ENCODE measurements at places on chromosomes 1 and 21.

- no peak for DNase-seq
These were observed 26.3 kb upstream of the RNF19B start for GRCh38 chr1:32990887-32991286.

- DNase-seq = no peak
These were observed 226.7 kb upstream of the RUNX1 start for GRCh38 chr21:35275776-35276175.

- DNase-seq = no peak
These were observed 54.0 kb downstream of the PGBD5 start for GRCh38 chr1:230371923-230372703.

- no peak for DNase-seq
These were observed 44.0 kb upstream of the SCCPDH start for GRCh38 chr1:246680190-246680589.

DNA sequence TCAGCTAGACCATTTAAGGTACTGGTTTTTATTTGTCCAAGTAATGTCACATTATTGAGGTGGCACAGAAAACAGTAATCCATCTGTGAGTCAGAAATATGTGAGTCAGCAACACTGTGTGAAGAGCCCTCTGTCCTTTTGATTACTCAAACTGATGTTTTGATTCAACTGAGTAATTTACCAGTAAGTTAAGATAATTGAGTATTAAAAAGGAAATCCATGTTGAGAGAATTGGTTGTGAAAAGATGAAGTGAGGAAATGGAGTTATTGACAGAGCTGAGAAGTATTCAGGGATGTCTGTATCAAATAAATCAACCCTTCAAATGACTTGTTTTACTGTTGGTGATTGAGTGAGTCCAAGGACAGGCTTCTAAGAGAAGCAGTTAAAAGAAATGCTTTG lies 302.7 kb upstream of the SGIP1 start:
- peak; percentile 5 for DNase-seq

- peak; percentile 97 for DNase-seq
These were observed 51.9 kb downstream of the DIPK1A start for GRCh38 chr1:92909321-92909720.
